ENCODE measurements at places on chromosomes 3 and 15.

GRCh38 chr3:172787746-172788145 is 37.2 kb downstream of the ECT2 start:
- DNase-seq, result no peak

DNA sequence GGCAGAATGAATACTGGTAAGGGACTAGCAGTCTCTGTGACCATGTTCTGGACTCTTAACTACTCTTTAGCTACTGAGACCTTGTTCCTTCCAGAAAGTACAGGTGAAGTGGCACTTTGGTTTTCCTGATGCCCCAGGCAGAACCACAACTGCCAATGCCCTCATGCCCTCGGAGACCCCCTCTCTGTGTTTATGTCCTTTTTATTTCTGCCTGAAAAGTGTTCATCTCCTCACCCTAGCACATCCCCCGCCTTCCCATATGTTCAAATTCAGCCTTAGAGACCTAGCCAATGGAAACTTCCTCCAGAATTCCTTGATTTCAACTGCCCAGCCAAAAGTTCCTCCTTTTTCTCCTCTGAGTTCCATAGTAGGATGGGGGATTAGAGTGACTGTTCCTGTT is 23.3 kb upstream of the RASGRF1 start:
- DNase-seq, result no peak

- no peak for DNase-seq
Observed at GRCh38 chr3:115999001-115999585, 375.8 kb downstream of the GAP43 start.

- no peak for DNase-seq
Observed at GRCh38 chr15:56217341-56217740, 26.3 kb downstream of the RFX7 start.

DNA sequence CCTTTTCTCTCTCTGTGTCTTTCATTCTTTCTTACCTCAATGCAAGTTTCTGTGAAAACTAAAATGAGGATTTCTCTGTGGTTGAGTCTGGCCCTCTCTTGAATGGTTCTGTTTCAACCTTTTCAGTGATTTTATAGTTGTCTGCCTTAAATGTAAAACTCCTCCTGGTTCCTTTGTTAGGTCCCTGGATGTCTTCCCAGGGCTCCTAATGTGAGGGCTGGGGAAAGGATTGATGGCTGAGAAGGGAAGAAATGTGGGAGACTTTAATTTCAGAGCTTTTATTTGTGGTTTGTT is 90.6 kb upstream of the GRM7 start:
- no peak for DNase-seq

DNA sequence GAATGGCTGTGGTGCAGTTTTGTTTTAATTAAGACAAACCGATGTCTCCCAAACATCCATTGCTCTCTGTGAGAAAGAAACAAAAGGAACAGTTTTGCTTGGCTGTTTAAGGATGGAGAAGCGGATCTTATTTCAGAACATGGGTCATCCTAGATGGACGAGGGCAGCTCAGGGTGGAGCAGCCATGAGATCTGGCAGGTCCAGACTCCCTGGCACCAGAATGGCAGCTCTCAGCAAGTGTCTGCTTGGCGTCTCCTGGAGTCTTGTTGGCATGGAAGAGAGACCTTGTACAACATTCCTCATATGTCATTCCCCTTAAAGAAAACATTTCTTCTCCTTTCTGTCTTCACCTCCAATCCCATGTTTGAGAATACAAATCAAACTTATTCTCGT is 93.8 kb downstream of the ADAMTSL3 start:
- no peak for DNase-seq

Measured in amygdala (tissue), 56 donors.